Left lung (tissue), 14 donors: ENCODE measurements at places on chromosomes 1 and 21. TPM values are rescaled to one million over a fixed set of nuclear protein-coding genes. Genes with fewer than 3 reads are reported as not detected.
A peak's percentile ranks its signal among the peaks of the same experiment; 100 is the strongest.

The APCS gene
- polyA plus RNA-seq = not detected

- no peak for DNase-seq
These were observed 5.6 kb upstream of the YBX1 start for GRCh38 chr1:42676534-42677087.

GRCh38 chr1:221740993-221741702, 741 bp downstream of the DUSP10 start:
- peak; percentile 51 for DNase-seq

- no peak for DNase-seq
These were observed 50.2 kb upstream of the WASF2 start for GRCh38 chr1:27539901-27540861.

DNA sequence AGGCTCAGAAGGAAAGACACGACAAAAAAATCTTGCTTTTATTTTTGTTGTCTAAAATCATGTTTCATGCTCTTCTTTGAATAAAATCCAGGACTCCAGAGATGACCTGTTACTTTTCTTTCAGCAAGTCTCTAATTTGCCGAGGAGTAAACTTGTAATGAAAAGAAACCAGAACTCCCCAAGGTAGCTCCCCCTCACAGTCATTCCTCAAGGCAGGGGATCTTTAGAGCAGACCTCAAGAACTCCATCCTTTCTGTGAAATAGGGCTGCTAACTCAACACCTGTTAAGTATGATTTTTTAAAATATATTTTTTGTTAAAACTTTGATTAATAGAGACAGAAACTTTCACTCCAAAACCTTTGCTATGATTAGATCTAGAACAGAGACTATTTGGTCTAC, 82.7 kb upstream of the ABCD3 start:
- no peak for DNase-seq

GRCh38 chr1:119587341-119587740, 60.7 kb downstream of the ZNF697 start:
- no peak for DNase-seq

DNA sequence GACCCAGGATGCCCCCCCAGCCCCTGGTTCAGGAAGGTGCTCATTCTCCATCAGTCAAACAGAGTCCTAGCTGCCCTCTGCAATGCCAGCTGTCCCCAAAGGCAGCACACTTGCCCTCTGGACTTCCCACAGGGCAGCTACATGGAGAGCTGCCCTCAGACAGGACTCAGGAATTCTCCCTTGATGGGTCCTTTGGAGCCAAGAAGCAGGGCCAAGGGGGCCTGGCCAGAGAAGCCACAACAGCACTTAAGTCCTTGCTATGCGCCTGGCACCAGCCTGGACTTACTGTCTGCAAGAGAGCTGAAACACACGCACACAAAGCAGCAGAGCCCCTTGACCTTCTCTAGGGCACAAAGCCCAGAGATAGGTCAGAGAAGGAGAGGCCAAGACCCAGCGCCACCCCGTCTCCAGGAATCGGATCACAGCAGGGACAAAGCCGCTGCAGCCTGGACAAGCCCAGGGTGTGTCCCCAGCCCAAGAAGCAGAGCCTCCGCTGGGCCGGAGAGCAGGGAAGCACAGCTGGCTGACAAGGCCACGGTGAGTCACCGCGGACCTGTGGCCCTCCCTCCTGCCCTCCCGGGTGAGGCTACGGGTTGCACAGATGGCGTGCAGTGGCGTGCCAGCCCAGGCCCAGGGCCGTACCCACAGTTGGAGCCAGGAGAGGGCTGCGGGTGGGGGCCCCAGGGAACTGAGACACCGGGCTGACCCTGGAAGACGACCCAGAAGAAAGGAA, 1.7 kb downstream of the WNT9A start:
- peak; percentile 92 for DNase-seq

GRCh38 chr21:33080376-33080775, 10.4 kb downstream of the OLIG1 start:
- DNase-seq = no peak

- no peak for DNase-seq
These were observed 307.1 kb downstream of the CTH start for GRCh38 chr1:70718086-70718630.

- no peak for DNase-seq
These were observed 20.6 kb upstream of the PPM1J start for GRCh38 chr1:112735752-112736151.
